ENCODE measurements at places on chromosomes 16 and 17.

DNA sequence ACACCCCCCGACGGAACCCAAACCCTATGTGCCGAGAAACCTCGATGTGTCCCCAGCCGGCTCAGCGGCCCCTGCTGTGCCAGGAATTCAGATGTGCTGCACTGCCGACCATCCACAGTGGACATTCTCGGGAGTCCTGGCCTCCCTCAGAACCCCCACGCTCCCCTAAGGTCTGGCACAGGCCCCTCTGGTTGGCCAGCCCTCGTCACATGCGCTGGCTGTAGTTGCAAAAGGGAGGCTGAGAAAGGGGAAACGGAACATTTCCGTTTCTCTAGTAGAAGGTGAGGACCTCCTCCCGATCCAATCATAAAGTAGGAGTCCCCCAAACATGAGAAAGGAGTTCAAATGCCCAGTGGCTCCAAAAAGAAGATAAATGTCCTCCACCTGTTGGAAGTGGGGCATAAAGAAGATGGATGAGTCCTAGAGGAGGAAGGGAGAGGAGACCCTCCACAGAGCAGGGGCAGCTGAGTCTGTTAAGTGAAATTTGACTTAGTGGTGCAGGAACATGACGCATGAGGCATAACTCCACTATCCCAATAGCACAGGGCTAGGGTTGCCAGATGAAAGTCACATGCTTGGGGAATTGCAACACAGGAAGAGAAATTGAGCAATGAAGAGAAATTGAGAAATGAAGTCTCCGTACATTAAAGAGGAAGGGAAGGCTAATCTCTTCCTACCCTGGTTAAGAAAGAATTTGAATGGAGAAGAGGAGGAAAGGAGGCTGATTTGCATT, 49.3 kb upstream of the WSB1 start:
- DNase-seq, result no peak

DNA sequence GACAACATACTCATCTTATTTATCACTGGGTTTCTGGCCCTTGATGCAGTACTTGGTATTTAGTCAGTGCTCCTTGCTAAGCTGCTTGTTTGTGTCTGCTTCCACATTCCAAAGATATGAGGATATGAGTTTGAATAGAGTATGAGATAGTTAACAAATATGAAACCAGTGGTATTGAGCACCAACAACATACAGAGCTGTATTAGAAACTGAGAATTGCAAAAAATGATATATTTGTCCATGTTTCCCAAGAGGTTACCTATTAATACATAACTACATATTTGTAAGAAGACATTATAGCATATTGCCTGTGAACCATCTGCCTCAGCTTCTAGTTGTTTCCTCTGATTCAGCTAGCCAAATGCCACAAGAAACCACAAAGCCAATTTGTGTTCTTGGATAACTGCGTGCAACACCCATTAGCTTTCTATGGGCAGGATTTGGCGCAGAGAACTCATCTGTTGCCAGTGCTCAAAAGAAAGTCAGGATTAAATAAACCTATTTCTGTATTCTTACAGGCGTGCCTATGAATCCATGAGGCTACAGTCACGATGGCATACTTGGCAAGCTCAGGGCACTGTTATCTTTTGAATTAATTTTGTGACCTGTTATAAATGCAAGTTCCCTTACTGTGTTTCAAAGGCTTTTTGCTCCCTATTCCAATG, 194.4 kb downstream of the MAP2K6 start:
- no peak for DNase-seq

DNA sequence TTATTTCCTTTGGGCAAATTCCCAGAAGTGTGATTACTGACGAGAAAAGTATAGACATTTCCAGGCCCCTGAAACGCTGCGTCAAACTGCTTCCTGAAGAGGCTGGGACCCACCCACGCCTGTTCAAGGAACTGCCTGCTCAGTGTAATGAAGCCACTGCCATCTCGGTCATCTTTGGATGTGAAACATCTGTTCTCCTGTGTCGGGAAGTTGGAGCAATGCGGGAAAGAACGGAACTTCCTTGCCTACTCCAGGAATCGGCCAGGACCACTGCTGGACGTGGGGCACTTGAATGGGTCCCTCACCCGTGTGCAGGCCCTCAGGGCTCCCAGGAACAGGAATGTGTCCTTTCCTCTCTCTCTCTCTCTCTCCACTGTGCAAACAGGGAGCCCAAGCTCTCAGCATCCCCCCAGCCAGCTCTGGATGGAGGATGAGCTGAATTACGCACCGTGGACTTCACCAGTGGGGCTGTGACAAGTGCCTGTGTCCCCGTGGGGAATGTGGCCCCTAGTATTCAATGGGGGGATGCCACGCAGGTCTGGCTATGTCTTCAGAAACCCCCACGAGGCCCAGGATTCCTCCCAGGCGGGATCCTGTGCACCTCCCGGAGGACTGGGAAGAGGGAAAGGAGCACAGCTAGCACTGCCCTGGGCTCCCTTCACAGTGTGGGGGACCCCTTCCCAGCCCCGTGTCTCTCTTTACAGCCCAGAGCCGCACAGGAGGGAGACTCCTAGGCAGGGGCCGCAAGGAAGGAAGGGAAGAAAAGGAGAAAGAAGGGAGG, 18.3 kb upstream of the LITAF start:
- no peak for DNase-seq

DNA sequence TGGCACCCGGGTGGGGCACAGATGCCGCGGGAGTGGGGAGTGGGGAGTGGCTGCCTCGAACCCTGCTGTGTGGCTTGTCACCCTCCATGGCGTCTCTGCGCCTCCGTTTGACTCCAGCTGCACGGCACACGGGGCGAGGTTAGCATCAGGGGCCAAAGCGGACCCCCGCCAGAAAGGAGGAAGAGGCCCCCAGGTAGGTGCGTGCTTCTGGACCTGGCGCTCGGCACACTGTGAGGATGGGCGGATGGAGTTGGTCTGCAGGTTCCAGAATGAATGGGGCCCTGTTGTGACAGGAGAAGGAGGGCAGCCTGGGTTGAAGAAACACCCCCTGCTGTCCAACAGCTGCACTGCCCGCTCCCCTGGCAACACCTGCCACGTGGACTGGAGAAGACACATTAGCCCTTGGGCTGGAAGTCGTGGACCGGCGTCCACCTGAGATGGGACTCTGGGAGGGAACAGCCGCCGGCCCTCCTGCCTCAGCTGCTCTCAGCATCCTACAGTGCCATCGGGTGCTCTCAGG, 9.4 kb upstream of the FASN start:
- DNase-seq, result no peak

DNA sequence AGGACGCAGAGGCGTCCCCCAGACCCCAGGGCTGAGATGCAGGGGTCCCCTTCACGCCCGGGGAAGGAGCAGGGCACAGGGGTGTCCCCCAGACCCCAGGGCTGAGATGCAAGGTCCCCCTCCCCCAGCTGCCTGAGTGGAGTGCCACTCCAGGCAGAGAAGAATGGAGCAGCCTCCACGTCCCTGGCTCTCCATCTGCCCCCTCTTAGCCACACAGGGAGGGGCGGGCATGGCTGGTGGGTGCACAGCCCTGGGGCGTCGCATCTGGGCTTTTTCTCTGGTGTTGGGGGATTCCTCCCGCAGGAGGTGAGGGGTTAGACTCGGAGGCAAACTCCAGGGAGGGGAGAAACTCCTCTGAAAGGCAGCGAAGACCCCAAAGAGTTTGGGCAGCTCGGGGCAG, 17.5 kb downstream of the CIBAR2 start:
- no peak for DNase-seq

DNA sequence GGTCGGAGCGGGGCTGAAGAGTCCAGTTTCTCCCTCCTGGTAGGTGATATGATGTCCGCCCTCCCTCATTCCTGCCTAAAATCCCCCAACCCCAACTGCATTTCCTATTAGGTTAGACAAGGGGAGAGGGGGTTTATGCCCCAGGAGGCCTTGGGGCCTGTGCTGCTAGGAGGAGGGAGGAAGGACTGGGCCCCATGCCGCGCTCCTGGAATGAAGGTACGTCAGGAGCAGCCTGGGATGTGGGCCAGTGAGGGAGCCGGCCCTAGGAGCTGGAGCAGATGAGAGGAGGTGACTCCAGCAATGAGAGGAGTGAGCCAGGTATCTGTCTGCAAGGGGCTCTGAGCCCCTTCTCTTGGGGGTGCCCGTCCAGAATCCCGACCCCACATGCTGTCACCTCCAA, 46.9 kb upstream of the CDC42EP4 start:
- DNase-seq, result no peak
